CD4-positive, alpha-beta T cell treated with Interleukin-6 at 100 ng/mL for 8 hours (primary cell): ENCODE measurements at places on chromosomes 12 and 14.

- no peak for DNase-seq
Measured at GRCh38 chr12:19186722-19187661, 57.5 kb downstream of the PLEKHA5 start.

DNA sequence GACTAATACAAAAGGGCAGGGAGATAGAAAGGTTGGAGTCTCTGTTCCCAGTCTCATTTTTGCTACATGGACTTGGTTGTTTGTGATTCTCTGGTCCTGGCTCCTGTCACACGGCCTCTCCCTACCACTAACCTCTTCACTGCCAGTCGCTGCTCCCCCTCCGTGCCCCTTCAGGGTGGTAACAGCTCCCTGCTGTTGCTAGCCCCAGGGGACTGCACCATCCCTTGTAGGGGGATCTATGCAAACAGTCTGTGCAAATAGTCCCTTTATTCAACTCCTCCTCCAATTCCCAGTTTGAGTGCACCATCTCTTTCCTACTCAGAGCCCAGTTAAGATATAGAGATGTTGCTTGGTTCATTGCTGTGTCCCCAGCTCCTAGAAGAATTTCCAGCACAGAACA is 51.1 kb downstream of the CCDC60 start:
- no peak for DNase-seq

DNA sequence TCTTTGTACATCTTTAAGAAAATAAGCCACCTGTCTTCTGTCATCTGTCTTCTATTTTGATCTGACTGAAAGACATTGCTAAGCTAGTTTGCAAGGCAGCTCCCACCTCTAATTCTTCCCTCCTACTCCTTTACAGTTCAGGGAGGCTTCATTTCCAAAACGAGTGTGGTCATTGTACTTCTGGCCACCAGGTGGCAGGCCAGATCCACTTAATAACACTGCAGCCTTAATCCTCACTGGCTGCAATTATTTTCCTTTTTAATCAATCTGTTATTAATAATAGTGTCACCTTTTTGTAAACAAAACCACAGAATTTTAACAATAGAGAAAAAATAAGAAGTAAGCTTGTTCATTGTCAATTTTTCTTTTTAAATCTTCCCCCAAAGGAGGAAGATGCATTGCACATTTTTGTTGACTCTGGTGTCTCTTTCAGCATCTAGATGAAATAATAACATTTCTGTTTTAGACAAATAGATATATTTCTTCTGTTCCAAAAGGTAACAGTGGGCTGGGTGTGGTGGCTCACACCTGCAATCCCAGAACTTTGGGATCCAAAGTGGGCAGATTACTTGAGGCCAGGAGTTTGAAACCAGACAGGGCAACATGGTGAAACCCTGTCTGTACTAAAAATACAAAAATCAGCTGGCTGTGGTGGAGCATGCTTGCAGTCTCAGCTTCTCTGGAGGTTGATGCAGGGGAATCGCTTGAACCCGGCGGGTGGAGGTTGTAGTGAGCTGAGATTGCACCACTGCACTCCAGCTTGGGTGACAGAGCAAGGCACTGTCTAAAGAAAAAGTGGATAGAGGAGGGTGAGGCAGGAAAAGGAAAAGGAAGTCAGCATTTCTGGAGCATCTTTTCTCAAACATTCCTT is 23.3 kb downstream of the GABARAPL1 start:
- peak; percentile 34 for DNase-seq

- DNase-seq, result no peak
Measured at GRCh38 chr12:9163392-9163791, 44.8 kb downstream of the PZP start.

DNA sequence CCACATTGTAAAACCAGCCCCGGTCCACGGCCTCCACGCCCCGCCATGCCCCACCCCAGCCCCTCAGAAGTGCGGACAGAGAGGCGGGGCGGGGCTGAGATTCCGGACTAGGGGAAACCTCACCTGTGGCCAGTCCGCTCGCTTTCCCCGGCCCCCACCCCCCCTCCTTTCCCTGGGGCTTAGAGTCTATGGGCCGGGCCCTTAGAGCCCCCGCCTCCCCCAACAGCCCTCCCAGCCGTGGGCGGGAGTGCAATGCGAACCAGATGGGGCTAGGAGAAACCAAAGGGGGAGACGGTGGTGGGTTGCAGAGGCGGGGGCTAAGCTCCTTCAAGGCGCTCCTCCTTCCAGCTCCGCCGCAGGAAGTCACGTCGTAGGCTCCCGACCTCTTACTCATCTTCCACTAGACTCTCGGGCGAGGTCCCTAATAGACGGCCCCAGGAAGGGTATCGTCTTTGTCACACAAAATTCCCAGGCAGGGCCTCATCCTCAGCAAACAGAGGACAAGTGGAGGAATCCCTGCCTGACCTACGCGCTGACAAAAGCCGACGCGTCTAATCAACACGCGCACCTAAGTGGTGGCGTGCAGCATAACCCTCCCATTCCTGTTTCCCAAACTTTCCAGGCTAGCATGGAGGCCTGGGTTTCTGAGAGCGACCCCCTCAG is 1.1 kb upstream of the NAB2 start:
- peak; percentile 62 for DNase-seq

- peak; percentile 44 for DNase-seq
Measured at GRCh38 chr12:12612358-12612757, 682 bp downstream of the CREBL2 start.

DNA sequence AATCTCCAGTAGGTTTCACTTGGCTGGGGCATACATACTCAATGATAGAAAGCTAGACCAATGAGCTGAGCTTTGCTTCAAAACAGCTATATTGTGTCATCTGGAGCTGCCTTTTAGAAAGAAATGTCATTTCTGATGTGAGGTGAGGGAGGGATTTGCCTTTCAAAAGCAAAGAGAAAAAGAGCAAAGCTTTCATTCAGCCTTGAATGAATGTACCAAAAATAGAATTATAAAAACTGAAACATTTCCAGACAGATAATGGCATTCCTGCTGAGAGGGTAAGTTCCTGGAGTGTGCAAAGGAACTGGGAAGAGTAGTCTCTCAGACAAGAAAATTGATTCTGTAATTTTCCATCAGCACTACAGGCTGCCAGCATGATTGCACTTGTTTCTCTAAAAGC is 710.0 kb downstream of the LRFN5 start:
- DNase-seq, result no peak

GRCh38 chr12:19402743-19403431 is 36.4 kb upstream of the AEBP2 start:
- DNase-seq, result no peak

GRCh38 chr14:99249389-99249788 is 22.6 kb downstream of the BCL11B start:
- no peak for DNase-seq

DNA sequence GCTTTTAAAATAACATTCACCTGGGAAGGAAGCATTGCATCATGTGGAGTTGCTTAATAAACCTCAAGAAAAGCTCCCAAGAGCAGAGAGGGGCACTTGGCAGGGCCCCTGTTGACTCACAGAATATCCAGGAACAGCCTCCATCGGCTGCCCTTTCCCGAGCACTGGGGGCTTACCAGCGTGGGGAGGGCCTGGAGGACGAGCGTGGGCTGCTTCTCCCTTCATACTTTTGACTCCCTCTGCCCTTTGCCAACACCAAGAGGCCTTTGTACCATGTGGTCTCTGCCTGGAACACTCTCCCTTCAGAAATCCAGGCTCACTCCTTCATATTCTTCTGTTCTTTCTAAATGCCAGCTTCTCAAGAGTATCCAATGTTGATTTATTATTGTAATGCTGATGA is 492.1 kb upstream of the TMEM132C start:
- no peak for DNase-seq

DNA sequence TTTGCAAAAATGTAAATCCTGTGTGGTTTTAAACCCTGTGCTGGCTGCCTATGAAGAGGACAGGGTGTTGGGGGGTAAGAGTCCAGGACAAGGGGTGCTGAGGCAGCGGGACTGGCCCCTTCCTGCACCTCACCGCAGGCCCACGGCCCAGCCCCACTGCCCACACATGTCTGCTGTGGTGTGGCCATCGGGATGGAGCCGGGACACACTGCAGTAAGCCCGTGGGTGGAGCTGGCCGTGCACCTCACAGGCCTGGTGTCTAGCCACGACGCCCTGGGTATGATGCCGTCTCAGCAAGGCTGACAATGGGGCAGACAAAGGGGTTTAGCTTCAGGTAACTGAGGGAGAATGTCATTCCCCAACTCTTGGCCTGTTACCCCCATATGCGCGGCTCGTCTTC is 19.6 kb downstream of the AMN start:
- DNase-seq, result no peak

- DNase-seq, result no peak
Measured at GRCh38 chr14:42322531-42323284, 716.0 kb downstream of the LRFN5 start.

GRCh38 chr12:104903648-104904423 is 54.3 kb downstream of the SLC41A2 start:
- no peak for DNase-seq

- DNase-seq, result no peak
Measured at GRCh38 chr14:76375484-76375883, 453 bp upstream of the ESRRB start.

DNA sequence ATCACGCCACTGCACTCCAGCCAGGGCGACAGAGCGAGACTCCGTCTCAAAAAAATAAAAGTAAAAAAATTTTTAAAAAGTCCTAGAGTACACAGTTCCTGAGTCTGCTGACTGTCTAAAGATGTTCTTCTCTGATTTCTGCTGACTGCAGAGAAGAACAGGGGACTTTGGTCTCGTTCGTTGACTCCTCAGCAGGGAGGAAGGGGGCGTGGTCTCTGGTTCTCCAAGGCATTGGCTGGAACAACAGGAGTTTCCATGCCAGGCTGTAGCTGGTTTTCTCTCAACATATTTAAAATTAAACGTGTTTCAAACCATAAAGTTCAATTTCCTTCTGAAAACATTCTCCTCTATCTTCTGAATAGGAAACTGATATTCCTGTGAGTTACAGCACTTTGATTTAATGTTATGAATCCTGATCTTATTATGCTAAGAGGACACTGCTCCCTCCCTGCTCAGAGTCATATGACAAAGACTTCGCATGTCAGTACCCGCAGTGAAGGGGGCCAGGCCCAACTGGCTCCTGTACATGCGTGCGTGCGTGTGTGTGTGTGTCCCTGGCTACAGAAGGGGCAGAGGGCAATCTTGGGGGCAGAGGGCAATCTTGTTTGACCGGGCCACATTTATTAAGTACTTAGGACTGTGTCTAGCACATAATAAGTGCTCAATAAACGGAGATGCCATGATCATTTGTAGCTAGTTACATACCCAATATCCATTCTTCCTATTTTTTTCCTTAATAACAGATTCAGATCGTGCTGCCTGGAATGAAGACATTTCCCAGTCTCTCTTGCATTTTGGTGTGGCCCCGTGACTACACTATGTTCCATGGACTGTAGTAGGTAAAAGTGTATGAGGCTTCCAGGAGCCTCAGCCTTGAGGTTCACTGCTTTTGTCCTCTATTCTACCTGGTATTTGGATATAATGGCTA is 16.5 kb upstream of the HNF1A start:
- no peak for DNase-seq

GRCh38 chr12:3367750-3368444 is 123.1 kb upstream of the PRMT8 start:
- DNase-seq, result no peak

DNA sequence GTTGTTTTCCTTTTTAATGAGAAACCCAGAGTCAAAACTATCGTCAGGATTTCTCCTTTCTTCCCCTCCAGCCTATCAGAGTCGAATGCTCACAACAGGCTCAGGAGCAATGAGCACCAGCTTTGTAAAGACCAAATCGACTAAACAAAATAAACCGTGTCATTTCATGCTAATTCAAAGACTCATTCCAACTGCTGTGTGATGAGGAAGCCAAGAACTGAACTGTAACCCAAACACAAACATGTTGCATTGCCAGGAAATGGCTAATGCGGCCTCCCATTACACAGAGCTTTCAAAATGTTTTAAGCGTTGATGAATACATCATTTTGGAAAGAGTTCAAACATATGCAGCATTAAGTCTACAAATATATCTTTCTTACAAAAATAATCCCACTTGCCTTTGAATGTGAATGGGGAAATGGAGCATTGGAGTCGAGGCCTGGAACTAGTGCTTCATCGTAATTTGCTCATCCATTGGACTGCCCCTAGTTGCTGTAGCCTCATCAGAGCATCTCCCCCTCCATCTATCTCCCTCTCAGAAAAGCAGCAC is 349.5 kb downstream of the GXYLT1 start:
- DNase-seq, result no peak

GRCh38 chr12:72296389-72296788 is 24.2 kb downstream of the TRHDE start:
- no peak for DNase-seq

DNA sequence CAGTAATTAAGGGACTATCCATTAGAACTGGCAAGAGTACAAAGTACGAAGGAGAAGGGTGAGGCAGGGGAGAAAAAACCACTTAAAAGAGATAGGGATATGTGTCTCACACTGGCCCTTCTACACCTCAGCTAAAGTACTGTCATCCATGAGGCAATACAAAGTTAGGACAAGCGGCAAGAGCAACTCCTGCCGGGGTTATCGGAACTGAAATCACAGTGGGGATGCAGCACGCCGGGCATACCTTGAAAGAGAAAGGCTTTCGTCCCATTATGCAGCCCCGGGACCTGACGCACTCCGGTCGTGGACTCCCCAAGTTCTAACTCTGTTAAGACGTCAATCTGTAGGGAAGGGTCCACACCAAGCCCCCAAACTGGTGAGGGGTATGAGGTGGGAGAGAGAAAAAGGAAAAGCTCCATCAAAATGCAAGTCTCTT is 1.1 kb downstream of the NELL2 start:
- peak; percentile 14 for DNase-seq
